Stimulated activated CD8-positive, alpha-beta memory T cell treated with anti-CD3 and anti-CD28 coated beads, Interleukin-2, amount 100 ng/mL, for 1 hour (primary cell): ENCODE measurements at places on chromosomes 7 and 10.

- DNase-seq, result no peak
Observed at GRCh38 chr10:74906611-74907198, 80.3 kb downstream of the KAT6B start.

DNA sequence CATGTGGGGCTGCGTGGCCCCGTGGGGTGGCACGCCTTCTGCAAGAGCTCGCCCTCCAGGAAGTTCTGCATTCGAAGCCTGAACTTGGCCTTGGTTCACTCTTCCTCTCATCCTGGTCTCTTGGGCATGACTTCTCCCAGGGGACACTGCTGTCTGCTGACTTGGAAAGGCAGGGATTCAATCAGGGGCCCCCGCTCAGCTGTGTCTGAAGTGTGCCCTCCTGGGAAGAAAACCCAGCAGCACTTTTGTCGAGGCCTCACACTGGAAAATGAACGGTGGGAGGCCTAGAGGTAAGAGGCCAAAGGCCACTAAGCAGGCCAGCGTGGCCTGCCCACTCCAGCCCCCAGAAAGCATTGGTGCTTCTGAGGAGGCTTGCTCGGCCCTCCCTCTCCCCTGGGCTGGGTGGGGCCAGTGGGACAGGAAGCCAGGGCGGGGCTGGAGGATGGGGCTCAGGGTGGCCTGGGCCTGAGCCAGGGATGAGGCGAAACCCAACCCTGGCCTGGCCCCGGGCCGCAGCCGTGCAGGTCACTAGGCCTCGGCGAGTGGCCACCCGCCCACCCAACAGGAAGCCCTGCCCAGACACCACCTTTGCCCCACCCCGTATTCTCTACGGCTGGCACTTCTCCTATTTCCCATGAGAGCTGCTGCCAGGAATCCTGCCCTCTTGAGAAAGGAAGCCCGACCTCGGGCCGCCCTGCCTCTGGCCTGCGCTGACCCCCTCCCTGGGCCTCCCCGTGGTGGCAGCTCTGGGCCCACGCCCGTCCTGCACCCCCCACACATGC lies 81.1 kb downstream of the ZMIZ1 start:
- DNase-seq, result no peak

GRCh38 chr10:13308096-13308495 lies 8.2 kb upstream of the PHYH start:
- DNase-seq, result no peak

DNA sequence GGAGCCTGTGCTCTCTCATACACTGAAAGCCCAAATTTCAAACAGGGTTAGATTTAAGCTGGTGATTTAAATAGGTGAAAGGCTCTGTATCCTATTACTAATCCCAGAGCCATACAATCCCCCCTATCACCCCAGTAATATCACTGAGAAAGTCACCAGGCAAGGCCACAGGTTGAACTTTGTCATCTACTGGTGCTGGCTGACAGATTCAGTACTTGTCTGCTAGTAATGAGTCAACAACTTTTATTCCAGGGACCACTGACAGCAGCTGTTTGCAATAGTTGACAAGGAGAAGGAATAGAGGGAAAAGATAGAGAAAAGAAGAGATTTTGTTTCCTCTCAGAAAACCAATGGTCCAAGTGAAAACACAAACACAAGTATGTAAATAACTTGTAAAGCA lies 10.4 kb downstream of the ASB15 start:
- no peak for DNase-seq

GRCh38 chr7:20417260-20417659 lies 86.6 kb downstream of the ITGB8 start:
- DNase-seq, result no peak

GRCh38 chr10:51602326-51602725 lies 97.1 kb downstream of the CSTF2T start:
- no peak for DNase-seq

DNA sequence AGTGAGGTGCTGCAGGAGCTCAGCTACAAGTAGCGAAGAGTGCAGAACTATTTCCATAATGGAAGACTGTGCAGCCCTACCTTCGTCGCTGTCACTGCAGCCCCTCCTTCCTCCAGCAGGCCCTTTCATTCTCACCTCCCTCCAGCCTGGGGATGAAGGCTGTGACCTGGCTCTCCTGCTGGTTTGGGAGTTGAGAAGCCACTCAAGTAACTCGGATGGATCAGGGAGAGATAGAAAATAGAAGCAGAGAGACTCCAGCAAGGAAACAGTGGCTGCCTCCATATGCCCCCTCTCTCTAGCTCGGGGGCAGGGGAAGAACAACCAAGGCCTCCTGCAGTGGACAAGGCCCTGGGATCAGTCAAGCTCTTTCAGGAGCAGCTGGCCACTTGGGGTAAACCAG lies 37.4 kb upstream of the NPFFR1 start:
- DNase-seq, result no peak

- DNase-seq, result no peak
Observed at GRCh38 chr7:38057829-38058228, 120.2 kb upstream of the STARD3NL start.

- DNase-seq, result no peak
Observed at GRCh38 chr7:106986450-106986977, 58.0 kb upstream of the PRKAR2B start.

- DNase-seq, result no peak
Observed at GRCh38 chr10:106557951-106558733, 606.4 kb downstream of the SORCS1 start.

DNA sequence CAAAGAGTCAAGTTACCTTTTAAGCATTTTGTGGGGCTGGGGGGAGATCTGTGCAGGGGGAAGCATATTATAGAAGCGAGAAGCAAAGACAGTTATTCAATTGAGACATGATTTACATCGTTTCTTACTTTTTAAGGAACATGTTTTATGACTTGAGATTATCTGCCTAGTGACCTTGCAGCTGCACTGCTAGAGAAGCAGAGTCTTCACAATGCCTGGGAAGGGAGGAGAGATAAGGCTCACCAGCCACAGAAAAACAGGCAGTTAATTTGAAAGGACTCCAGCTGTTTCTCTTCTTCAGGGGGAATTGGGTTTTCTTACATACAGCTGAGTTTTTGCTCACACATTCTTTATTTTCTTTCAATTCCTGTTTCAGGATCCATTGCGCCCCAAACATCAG lies 31.0 kb downstream of the PHYH start:
- no peak for DNase-seq

- DNase-seq, result no peak
Observed at GRCh38 chr7:79452032-79452494, 1.4 kb downstream of the MAGI2 start.

DNA sequence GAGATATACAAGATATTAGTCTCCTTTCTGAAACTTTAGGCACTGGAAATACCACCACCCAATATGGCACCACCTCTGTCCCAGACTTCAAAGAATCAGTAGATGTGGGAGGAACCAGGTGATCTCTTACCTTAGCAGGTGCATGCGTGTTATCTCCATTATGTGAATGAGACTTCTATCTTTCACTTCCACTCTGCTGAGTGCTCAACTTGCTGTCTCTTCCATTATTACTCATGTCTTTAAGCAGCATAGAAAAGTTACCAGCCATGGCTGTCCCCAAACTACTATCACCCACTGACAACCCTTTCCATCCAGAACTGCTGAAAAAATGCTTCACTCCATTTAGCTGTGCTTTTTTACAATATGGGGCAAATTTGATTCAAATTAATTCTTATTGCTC lies 101.5 kb upstream of the PRSS1 start:
- no peak for DNase-seq

DNA sequence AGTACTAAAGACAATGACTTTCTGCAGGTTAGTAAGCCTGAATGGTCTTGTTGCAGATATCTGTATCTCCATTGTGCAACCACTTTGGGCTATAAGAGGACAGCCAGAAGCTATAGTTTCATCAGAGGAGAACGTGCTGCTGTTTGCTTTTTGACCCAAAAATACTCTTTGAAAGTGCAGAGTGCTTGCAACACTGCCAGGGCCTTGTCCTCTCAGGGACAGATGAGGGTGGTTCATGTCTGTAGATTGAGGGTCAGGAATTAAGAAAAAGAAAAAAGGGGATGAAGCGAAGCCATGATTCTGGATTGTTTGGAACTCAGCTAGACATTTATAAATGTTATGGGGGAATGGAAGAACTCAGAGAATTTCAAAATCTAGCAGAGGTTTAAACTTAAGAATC lies 212.5 kb downstream of the SEC23IP start:
- DNase-seq, result no peak

GRCh38 chr7:106793015-106793975 lies 71.8 kb upstream of the PIK3CG start:
- no peak for DNase-seq

- no peak for DNase-seq
Observed at GRCh38 chr7:20107582-20107981, 109.6 kb downstream of the MACC1 start.

- DNase-seq, result no peak
Observed at GRCh38 chr10:99345350-99345749, 16.2 kb downstream of the CNNM1 start.

DNA sequence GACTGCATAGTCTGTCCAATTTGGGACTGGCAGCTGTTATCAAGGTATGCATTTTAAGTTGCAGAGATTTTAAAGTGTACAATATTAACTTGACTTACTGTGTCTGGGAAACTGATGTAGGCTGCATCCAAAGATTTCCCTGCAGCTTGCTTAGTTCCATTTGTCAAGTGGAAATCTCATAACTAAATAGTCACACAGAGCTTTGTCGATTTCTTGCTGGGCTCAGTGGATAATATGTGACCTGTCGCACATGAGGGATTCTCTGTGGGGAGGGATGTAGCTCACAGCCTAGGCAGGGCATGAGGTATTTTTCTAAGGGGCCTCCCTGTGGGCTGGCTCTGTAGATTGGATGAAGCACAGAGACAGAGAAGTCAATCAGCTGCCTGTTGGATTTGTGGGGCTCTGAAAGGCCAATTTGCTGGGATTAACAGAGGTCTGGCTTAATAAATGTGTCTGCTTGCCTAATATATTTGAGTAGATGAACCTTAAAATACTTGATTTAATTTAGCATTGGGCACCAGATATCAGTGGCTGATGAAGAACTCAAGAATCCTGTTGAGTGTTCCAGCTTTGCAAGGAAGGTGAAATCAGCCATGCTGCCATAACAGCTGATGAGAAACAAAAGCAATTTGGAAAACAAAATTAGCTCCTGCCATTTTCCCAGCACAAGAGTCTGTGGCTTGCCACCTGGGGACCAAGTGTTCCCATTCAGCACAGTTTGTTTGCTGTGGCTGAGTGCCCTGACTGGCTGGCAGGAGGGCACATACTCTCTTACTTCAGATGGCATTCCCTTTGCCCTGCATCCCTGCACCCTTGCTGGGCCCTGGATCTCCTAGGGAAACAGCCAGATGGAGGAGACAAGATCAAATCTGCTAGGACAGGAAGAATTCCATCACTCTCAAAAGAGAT lies 598.5 kb downstream of the SORCS3 start:
- no peak for DNase-seq

DNA sequence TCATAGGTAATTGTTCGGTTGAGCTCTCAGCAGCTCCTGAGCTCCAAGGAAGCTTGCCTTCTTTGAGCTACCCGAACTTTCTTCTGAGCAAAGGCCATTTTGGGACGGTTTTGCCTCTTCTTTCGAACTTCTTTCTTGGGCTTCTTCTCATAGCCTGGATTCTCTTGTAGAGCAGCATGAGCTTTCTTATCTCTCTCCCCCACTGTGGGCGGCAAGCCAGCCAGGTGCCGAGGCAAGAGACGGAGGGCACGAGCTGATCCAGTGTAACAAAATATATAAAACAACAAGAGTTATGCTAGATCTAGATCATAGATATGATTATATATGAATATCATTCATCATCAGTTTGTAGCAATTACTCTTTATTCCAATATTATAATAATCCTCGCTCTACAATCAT lies 16.5 kb upstream of the KNDC1 start:
- no peak for DNase-seq

DNA sequence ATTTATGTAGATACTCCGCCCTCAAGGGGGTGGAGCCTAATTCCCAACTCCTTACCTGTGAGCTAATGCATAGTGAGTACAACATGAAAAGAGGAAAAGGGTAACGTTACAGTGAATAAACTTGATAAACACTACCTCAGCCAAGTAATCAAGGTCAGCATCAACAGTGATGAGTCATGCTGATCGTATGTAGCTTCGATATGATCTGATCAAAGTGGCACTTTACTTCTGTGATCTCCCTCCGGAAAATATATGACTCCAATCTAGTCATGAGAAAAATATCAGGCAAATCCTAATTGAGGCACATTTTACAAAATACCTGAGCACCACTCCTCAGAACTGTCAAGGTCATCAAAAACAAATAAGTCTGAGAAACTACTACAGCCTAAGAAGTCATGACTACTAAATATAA lies 70.4 kb downstream of the VTI1A start:
- DNase-seq, result no peak

DNA sequence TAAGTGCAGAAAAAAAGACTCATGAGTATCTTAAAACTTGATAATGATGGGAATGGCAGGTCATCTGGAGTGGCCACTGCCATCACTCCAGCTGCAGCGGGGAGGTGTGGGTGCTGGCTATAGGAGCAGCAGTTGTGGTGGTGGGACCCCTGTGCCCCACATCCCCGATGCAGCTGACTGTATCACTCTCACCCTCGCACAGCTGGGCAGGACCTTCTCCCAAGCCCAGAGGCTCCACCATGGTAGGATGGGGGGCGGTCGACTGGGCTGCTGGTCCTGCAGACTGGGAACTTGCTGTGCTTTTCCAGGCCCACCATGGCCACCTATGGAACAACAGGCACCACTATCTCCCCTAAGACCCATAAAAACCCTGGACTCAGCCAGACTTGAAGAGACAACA lies 844.4 kb downstream of the SORCS1 start:
- no peak for DNase-seq

- no peak for DNase-seq
Observed at GRCh38 chr7:139825666-139826290, 3.3 kb upstream of the TBXAS1 start.
